GM12891 (cell line): ENCODE measurements at places on chromosomes 5 and 9.

- DNase-seq = peak; percentile 90
Observed at GRCh38 chr9:129884220-129885017, 49.2 kb downstream of the USP20 start.

DNA sequence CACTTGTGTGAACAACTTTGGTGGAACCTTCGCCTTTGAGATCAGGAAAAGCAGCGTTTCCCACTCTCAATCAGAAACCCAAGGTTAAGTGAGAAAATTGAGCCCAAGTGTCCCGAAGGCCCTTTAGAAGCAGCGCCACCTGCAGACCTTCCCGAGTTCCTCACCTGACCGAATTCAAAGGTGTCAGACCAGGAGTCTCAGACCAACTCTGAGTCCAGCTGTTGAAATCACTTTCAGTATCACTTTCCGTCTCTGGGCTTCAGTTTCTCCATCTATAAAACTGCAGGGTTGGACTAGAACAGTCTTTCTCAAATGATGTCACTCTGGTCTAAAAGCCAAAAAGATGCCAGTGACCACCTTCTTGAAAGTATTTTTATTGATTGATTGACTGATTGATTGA lies 31.7 kb upstream of the GRHPR start:
- DNase-seq = peak; percentile 60

GRCh38 chr9:5186416-5187169 lies 1.2 kb upstream of the INSL6 start:
- peak; percentile 14 for DNase-seq

DNA sequence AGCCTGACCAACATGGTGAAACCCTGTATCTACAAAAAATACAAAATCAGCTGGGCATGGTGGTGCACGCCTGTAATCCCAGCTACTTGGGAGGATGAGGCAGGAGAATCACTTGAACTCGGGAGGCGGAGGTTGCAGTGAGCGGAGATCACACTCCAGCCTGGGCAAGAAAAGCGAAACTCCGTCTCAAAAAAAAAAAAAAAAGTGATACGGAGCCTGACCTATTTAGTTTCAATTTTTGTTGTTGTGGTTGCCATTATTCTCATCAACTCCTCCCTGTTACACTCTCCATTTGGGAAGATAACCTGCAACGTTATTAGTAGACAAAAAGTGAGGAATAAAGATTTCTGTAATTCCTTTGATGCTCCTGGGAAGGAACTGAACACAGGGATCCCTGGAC lies 1.3 kb downstream of the STOM start:
- no peak for DNase-seq

DNA sequence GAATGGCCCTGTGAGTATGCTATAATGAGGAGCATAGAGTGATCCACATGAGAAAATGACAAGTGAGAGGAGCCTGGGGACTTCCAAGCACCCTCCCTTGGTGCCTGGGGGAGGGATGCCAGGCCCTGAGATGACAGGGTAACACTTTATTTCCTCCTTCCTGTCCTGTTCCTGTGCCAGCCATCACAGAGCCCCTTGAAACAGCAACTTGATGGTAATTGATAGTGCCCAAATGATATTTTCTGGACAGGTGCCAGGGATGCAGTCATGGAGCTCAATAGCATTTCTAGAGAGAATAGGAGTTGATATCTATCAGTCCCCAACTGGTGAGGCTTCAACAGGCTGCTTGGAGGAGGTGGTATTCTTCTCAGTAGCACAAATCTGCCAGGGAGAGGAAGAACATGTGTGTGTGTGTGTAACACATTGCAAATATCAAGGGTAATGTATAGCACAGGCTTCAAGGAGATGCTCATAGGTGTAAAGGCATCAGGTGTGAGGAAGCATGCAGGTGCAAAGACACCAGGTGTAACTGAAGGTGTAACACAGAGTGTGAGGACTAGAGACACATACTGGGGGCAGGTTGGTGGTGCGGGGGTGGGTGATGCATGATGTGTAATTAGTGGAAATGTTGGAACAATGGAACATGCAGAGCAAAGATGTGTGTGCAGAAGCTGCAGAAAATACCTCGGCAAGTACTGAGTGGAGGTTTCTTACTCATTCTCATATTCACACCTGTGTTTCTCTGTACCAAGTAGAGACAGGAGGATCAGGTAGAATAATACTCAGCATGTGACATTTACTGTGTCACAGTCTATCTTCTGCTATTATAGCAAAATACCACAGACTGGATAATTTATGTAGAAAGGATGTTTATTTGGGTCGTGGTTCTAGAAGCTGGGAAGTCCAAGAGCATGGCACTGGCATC lies 18.1 kb upstream of the WWC1 start:
- no peak for DNase-seq

DNA sequence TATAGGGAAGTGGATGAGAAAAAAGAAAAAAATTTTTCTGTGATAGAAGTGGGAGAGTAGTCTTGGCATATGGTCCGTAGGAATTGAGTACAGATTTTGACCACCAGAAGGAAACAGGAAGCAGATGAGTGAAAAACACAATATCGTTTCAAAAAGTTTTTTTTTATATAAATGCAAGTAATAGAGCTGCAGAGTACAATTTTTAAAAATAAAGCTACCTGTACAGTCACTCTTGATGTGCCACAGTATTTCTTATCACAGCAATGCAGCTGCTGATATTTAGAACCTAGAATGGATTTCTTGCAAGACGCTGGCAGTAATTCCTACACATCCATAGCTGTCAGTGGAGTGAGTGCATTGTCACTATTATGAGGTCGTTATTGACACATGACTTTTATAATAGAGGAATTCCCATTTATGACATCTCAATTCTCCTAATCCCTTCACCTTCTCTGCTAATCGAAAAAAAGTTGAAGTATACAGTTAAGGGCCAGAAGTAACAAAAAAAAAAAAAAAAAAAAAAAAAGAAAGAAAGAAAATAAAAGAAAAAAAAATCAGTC lies 477.7 kb downstream of the TAF11L14 start:
- no peak for DNase-seq

GRCh38 chr5:90809311-90810056 lies 250.9 kb downstream of the ADGRV1 start:
- DNase-seq = no peak

DNA sequence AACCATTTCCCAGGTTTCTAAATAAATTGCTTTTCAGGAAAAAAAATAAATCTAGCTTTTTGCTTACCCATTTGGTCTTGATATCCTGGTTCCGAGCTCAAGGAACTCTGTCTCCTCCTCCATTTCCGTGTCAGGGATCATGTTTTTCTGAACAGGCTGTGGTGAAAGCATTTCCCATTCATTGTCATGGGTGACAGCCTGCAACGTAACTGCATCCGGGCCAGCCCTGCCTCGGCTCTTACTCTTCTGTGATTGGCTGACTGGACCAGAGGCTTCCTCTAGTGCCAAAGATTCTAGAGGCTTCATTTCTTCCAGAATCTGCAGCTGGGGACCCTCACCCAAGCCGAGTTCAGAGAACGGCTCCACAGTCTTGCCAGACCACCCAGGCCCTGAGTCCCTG lies 61.0 kb upstream of the PCA3 start:
- no peak for DNase-seq

DNA sequence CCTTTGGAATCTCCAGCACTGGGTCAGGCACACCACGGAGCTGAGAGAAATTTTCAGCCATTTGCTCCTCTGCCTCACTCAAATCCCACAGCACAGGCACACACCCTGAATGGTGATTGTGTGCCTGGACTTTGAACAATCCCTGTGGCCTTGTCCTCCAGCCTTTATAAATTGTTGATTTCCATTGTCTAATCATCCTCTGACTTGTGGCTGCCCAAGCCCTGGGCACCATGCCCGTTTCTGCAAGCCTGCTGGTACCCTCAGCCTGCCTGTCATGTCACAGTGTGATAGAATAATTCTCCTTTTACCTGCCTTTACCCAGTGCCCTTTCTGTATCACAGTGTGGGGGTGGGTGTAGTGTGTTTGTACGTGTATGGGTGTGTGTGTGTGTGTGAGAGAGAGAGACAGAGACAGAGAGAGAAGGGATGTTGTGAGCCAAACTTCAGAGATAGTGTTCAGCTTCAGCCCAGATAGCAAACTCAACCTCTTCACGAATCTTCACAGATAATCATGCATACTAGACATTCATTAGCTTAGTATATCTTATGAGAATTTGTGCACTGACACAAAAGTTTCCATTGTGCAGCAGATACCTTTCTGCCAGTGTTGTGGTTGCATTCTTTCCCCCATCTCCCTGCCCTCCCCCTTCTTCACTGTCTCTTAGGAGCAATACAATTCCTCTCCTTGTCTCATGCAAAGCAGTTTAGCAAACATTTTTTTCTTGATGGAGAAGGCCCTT lies 27.8 kb upstream of the SLC44A1 start:
- DNase-seq = no peak

DNA sequence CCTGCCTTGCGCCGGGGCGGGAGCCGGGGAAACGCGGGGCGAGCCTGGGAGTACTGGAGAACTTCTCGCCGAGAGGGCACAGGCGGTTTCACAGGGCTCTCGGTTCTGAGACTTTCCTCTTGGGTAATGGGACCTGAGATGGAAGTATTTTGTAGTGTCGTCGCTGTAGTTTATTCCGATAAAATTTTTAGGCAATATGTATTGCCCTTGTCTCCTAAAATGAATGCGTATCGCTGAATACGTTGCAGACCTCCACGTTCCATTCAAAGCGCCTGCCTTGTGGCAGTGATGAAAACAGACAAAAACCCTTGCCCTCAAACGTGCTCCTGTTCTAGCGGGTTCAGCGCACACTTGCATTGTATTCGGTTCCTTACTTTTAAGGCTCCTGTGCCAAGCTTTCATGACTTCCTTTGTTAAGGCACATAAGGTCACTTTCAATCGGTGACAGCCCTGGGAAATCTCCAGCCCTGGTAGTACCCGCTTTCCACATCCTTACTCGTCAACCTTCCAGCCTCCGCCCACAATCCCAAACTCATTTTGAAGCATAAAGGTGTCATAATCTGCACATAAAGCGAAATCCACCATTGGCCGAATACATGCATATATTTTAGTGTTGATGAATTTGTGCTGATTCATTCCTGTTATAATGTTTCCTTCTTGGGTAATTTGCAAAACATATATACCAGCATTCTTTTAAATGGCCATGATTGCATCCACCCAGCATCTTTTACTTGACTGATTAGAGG lies 694 bp downstream of the RMI1 start:
- no peak for DNase-seq

DNA sequence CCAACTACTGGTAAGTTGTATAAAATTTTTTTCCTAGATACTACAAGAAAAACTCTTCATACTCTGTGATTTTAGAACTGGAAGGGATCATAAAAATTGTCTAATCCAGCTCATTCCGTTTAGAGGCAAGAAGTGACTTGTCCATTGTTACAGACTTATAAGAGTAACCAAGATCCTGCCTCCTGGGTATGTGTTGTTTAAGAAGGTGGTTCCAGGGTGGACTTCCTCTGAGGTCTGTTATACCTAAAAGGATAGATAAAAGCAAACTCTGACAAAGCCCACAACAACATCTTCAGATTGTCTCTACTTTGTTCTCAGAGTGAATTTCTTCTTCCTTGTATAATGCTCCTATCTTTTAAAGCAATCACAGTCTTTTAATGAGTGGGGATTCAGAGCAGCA lies 24.2 kb downstream of the TGFBR1 start:
- no peak for DNase-seq

DNA sequence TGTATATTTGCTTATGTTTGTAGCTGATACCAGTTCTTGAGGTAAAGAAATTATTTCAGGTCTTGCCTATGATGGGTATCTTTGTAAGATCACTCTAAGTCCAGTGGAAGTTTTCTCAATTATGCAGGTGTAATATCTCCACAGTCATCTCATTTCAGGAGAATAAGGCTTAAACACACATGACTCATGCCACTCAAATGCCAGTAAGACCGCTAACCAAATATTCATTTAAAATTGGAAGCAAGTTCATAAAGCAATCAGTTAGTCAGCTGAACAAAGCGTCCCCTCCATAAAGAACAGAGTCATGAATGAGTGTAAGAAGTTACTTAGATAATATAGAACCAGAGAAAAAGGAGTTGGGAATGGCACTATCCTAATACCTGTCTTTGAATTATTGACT lies 248.7 kb downstream of the LURAP1L start:
- no peak for DNase-seq

- DNase-seq = no peak
Observed at GRCh38 chr5:108111736-108112135, 270.2 kb downstream of the FBXL17 start.

GRCh38 chr5:173831196-173831914 lies 56.8 kb upstream of the CPEB4 start:
- no peak for DNase-seq

GRCh38 chr5:60366489-60366888 lies 333.5 kb downstream of the DEPDC1B start:
- no peak for DNase-seq

DNA sequence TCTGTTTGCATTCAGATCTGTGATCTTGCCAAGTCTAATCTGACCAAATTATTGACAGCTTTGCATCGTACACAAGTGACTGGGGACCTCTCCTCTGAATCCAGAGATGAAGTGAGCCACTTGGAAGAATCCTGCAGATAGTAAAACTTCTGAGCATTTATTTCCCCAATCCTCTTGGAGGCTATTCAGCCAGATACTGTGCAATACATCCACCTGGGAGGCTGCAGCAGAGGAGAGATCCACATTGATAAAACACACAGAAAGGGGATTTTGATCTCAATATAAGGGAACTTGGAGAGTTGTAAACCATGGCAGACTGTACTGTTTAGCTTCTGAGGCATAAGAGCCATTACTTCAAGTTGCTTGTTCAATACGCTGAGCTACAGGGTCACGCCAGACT lies 654.6 kb downstream of the MTRR start:
- DNase-seq = no peak

DNA sequence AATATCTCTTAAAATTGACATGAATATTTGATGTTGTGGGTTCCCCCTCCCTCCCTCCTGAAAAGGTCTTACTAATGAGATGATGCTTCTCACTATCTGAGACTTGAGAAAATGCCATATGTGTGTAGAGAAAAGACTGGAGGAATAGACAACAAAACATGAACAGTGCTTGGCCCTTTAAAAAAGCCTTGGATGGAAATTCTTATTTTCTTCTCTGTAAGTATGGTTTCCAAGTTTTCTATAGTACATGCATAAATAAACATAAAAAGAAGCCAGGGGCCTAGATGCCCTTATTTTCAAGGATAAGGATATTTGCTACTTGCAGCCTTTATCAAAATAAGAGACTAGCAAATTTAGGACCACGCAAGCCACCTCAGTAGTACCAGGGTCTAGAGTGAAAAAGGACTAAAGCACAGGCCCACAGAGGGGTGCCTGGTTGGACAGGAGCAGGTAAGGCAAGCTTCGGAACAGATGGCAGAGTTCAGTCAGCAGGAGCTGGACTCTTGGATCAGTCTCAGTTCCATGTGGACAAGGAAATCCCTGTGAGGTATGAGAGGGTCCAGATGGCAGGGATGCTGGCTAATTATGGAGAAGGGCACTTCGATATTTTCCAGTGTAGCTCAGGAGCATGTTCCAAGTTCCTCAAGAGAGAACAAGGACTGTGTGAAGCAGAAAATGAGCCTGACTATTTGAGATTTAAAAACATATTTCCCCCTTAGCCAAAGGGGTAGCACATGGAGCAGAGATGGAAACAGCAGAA lies 4.6 kb upstream of the ANP32B start:
- DNase-seq = no peak

GRCh38 chr9:108972626-108973209 lies 38.5 kb downstream of the ABITRAM start:
- no peak for DNase-seq

- DNase-seq = no peak
Observed at GRCh38 chr5:14547666-14548065, 33.9 kb upstream of the OTULINL start.
